ENCODE measurements at places on chromosomes 3 and 15.

DNA sequence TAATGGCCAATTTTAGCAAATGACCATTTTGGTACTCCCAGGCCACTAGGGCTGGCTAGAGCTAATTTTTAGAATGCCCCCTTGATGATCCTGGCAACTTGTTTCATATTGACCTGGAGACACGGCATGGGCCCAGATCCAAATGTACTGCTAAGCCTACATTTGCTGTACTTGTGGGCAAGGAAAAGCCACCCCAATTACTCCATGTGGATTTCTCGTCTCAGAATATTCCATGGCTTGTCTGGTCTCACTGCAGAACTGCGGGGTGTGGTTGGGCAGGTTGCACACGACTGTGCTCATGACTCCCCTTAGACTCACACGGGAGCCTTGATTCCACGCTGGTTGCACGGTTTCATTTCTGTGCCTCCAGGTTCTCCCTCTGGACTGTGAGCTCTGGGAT is 140.9 kb downstream of the RPLP1 start:
- DNase-seq: no peak

DNA sequence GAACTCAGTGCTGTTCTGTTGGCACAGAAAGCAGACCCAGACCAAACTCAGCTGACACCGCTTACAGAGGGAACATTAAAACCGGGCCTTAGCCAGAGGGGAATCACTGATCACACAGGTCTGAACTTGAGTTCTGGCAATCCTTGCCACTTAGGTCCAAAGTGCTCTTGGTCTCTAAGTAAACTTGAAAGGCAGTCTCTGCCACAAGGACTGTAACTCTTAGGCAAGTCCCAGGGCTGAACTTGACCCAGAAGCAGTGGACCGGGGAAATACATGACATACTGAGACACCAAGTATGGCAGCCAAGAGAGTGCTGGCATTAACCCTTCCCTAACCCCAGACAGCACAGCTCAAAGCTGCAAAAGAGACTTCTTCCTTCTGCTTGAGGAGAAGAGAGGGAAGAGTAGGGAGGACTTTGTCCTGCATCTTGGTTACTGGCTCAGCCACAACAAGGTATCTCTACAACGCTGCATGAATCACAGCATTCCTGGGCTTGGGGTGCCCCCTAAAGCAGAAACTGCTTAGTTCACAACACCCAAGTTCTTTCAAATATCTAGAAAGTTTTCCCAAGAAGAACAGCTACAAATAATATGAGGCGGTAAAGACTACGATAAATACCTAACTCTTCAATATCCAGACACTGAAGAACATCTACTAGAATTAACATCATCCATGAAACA is 32.5 kb downstream of the NAALADL2 start:
- no peak for DNase-seq

- DNase-seq: no peak
These were observed 36.9 kb upstream of the DYNC1LI1 start for GRCh38 chr3:32607522-32607921.

DNA sequence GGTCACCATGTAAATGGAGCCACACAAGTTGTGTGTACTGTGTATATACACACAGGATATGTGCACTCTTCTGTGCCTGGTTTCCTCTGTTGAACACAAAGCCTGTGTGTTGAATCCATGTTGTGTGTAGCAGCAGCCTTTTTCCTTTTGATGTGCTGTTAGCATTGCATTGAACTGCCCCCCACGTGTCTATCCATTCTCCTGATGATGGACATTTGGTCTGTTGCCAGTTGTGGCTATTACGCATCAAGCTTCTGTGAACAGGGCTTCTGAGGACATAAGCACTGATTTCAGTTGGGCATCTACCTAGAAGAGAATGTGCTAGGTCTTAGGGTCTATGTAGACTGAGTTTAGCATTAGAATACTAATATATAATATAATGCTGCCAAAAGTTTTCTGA is 77.4 kb downstream of the LSM3 start:
- DNase-seq: no peak

- no peak for DNase-seq
These were observed 8.4 kb downstream of the PROK2 start for GRCh38 chr3:71776538-71776937.

DNA sequence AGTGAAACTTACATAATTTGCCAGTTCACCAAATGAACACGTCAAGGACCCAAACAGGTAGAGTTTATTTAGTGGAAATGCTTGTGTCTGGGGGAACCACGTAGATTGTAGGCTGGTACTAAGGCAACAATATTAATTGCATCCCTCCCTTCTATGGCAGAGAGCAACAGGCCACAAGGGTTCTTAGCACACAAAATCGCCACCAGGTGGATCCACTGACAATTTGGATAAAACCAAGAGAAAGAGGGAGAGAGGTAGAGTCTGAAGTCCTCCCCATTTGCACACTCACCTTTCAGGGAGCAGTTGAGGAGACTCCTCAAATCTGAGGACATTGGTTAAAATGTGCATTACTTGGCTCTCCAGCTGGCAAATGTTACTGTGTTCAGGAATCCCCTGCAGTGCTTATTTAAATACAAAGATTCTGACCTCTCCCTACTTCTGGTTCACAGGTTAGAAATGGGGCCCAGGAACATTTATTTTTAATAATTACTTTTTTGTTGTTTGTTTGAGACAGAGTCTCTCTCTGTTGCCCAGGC is 181.0 kb upstream of the FEZF2 start:
- no peak for DNase-seq

- peak; percentile 12 for DNase-seq
These were observed 405.8 kb downstream of the IGSF11 start for GRCh38 chr3:118628704-118629341.

GRCh38 chr3:114933407-114933806 is 213.7 kb downstream of the ZBTB20 start:
- no peak for DNase-seq

- no peak for DNase-seq
These were observed 122.7 kb downstream of the MEIS2 start for GRCh38 chr15:36977659-36978058.

DNA sequence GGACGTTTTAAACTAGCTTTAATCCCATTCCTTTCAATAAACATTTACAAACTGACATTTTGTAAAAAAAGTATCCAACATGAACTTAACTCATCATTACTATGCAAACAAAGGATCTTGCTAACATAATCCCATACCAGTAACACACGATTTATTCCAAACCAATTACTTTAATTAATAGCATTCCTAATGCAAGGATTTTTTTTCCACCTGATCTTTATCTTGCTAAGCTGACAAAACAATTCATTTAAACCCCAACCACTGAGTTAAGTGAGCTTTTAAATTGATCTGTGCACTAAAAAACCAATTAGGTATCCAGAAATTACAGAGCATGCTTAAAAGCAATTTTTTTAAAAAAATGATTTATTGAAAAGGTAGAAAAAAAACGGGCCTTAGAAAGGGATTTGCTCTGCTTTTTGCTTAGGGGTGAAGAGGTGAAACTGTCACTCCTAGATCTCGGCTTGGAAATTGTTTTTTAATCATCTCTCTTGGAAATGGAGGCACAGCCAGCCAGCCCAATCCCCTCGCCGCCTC is 1.2 kb downstream of the SH3BP5 start:
- no peak for DNase-seq

- no peak for DNase-seq
These were observed 312.8 kb downstream of the ZPLD1 start for GRCh38 chr3:102747611-102748010.

GRCh38 chr3:115381573-115381912 is 234.5 kb upstream of the ZBTB20 start:
- no peak for DNase-seq

- no peak for DNase-seq
These were observed 16.0 kb downstream of the TMEM44 start for GRCh38 chr3:194617143-194617671.

DNA sequence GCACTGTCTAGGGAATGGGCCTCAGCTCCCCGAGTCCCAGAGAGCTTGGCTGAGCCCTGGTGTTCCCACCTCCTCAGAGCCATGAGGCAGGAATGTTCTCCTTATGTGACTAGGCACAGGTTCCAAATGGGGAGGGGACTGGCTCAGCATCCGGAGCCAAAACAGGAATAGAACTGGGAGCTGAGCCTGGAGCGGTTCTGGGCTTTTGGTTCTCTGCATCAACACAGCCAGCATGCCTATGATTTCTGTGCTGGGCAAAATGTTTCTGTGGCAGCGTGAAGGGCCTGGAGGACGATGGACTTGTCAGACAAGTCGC is at the start of gene FAM131A:
Gene FAM131A (plus strand): TSS at position 202 of the 316 bp plus-strand sequence. CDS start 31 bp downstream, at position 233.
- no peak for DNase-seq
